ENCODE measurements at places on chromosomes 5 and 9.

- DNase-seq = no peak
Observed at GRCh38 chr9:5698810-5699556, 70.1 kb downstream of the RIC1 start.

DNA sequence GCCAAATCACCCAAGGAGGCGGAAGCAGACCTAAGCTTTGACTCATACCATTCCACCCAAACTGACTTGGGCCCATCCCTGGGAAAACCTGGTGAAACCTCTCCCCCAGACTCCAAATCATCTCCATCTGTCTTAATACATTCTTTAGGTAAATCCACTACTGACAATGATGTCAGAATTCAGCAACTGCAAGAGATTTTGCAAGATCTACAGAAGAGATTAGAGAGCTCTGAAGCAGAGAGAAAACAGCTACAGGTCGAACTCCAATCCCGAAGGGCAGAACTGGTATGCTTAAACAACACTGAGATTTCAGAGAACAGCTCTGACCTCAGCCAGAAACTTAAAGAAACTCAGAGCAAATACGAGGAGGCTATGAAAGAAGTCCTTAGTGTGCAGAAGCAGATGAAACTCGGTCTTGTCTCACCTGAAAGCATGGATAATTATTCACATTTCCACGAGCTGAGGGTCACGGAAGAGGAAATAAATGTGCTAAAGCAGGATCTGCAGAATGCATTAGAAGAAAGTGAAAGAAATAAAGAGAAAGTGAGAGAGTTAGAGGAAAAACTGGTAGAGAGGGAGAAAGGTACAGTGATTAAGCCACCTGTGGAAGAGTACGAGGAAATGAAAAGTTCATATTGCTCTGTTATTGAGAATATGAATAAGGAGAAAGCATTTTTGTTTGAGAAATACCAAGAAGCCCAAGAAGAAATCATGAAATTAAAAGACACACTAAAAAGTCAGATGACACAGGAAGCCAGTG lies 15.8 kb upstream of the TTC23L start:
- DNase-seq = no peak

DNA sequence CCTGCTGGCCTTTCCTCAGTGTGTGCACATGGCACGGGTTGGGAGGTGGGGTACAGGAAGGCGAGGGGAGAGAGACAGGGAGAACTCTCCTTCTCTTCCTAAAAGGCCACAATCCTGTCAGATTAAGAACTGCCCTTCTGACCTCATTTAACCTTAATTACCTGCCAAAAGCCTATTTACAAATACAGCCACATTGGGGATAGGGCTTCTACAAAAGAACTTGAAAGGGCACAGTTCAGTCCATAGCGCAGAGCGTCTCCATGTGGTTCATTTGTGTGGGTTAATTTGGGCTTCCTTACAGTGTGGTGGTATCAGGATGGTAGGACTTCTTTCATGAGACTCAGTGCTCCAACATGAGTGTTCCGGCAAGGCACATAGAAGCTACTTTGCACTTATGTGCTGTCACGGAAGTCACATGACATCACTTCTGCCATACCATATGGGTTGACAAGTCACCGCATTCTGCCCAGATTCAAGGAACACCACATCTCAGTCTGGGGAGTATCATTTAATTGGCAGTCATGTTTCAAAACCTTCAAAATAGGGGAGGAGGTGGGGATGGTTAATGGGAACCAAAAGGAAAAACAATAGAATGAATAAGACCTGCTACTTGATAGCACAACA lies 46.8 kb downstream of the NLN start:
- no peak for DNase-seq

- DNase-seq = no peak
Observed at GRCh38 chr5:82347201-82347865, 69.2 kb upstream of the RPS23 start.

Measured in CD4-positive, alpha-beta T cell treated with Interleukin-17A for 4 hours (primary cell).